ENCODE measurements at places on chromosomes 5 and 9.

DNA sequence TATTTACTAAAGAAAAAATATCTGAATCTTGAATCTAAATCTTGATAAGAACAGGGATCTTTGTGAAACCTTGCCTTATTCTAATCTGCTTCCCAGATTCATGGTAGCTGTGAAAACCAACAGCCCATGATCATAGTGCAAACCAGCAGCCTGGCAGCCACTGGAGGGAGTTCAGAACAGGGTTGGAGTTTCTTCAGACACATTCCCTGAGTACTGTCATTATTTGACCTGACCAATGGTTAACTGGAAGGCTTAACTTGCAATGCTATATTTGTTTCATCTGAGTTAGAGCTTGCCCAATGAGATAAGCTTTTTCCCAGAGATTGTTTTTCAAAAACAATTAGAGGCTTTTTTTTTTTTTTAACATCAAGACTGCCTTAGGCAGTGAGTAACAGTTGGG lies 47.8 kb downstream of the LOX start:
- DNase-seq, result no peak

DNA sequence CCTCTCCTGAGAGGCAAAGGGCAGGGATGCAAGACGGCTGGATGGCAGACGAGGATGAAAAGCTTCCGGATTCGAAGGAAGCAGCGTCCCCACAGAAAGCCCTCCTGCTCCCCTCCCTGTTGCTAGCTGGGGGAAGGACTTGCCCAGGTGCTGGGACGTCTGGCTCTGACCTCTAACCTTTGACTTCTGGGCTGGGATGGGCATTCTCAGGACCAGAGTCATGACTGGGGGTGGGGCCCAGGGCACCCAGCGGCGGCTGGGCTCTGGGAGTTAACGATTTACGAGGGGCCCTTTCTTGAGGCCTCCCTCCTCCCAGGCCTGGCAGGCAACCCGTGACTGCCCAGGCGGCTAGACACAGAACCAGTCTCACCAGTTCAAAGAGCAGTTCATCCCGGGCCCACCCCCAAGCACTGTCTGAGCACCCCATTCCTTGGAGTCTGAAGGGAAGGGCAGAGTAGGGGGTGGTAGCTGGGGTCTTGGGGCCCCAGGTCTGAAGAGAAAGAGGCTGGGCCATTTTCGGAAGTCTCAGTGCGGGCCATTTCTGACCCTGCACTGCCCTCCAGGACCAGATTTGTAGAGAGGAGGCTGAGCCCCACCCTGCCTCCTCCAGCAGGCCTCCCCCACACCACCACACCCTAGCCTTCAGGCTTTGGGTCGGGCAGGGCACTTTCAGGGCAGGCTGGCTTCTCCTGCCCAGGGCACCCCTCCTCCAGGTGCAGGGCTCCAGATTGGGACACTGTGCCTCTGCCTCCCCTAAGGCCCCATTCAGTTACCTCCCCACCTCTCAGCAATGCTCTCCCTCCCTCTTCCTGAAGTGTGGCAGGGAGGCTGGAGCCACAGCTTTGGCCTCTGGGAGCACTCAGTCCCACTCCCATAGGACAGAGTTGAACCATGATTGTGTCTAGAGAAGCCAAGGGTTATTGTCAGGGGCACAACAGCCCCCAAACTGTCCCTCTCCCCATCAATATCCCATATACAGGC lies 5.0 kb upstream of the CXXC5 start:
- peak; percentile 92 for DNase-seq

DNA sequence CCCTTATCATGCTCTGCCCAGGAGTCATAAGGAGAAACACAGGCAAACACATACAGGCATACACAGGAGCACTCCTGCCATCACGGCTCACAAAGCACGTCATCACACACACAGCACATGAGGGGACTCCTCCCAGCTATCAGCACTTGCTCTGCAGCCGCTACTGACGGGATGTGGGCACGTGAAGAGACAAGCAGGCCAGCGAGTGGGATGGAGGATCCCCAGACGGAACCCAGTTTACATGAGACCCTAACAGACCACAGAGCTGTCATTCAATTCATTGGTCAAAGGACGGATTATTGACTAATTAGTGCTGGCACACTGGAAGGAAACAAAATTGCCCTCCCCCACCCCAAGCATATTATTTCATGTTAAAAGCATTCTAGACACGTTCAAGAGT lies 53.6 kb downstream of the SEMA4D start:
- DNase-seq, result no peak

DNA sequence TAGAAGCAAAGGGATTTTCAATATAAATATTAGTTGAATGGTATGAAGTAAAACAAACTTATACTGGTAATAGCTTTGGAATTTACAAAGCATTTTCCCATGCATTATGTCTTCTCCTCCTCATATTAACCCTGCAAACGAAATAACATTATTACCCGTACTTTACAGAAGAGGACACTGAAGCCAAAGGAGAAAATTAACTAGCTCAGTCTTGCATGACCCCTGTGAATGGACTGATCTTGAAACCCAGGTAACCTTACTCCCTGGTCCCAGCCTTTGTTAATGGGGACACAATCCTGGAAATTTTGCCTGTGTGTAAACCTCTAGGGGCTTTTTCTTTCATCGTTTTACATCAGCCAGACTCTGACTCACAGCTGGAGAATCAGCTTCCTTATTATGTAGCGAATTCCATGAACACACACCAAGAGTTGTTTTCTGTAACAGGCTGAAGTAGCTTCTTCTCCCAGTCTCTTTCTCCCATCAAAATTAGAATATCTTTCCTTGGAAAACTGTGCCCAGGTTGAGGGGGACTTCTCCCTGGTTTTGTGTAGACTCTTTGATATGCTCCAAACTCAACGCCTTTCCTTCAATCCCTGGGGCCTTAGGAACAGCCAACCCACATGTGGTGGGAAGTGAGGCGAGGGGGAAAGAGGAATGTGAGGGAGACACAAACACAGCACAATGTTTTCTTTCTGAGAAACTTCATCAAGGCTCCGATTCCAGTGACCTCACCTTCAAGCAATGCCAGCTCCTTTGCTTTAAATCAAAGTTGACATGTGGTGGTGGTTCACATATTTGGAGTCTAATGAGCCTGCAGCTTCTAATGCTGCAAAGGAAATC lies 480.9 kb upstream of the PAPPA start:
- DNase-seq, result peak; percentile 36

DNA sequence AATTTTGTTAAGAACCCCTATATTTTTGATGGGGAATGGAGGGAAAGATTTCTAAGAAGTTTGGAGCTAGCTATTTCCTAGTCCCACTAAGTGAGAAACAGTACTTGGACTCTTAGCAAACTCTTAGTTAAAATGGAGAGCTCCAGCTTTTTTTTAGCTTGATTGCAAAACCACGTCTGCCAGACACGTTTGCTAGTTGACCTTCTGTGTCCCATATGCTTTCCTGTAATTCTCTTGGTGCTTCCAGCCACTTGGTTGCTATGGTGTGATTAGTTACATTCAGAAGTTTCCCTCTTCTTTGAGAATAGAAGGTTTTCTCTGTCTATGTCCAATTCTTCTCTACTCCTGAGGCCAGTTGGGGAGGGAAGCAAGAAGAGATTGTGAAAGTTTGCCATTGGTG lies 417.0 kb upstream of the TLE4 start:
- DNase-seq, result no peak

DNA sequence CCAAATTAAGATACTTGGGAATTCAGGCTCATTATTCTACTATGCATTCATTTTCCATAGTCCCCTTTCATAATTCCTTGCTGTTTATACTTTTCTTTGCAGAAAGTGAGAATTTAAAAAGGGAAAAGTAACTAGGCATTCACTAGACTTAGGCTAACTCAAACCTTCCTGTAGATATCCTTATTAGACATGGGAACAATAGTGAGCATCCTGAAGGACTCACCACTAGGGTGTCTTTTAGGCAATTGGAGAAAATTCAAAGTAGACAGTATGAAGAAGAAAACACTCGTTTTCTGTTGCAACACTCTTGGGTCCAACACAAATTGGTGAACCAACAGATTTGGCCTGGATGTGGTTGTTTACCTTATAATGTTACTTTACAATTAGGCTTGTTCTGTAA lies 213.2 kb upstream of the GRIN3A start:
- DNase-seq, result no peak

DNA sequence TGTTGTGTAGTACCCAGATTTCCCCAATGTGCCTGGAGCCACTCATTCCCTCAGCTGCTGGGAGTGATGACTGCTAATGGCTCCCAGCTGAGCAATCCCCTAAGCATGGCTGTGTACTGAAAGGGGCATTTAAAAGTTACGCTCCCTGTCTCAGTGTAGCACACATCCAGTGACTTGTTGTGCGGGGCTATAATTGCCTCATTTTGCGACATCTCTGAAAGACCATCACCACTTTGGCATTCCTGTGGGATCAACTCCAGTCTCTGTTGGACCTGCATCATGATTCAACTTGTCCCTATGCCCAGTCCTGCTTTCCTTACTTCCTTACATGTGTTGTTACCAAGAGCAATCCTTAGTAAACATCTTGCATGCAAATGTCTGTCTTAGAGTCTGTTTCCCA lies 201.2 kb upstream of the MPDZ start:
- DNase-seq, result no peak

DNA sequence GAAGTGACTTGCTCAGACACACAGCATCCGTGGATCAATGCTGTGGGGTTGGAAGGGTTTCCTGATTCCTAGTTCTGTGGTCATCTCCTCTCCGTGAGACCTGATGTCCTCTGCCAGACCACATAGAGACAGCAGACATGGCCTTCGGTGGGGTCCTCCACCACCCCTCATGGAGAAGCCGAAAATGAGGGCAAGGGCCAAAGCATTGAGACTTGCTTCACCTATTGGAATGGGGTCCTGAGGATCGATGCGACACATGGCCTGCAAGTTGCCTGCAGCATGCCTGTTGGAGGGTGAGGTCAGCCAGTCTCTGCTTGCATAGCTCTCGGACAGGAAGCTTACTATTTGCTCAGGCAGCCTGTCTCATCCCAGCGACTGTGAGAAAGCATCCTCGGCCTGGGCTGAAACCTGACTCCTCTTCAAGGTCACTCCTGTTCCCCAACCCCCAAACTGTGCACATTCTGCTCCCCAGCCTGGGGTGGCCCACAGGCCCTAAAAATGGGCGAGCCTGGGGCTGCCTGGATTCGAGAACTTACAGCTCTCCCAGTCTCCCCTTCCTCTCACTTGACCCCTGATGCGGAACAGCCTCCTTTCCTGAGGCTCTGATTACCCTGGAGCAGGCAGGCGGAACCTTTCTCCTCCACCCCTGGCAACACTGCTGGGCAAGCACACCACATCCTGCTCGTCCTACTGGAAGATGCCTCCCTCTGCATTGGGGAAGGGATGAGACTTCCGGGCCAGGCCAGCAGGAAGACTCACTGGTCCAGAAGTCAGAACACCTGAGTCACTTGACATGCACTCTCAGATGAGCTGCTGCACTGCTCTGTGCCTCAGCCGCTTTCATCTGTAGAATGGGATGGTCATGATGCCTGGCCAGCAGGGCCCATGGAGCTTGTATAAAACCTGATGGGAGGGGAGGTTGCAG lies 186.9 kb downstream of the RGS3 start:
- DNase-seq, result no peak

- no peak for DNase-seq
Observed at GRCh38 chr5:52452098-52452497, 335.6 kb upstream of the ITGA1 start.
